ENCODE measurements at places on chromosomes 11 and 22. TPM values are rescaled to one million over a fixed set of nuclear protein-coding genes. Genes with fewer than 3 reads are reported as not detected.

GRCh38 chr11:117827521-117828511 lies 3.3 kb upstream of the FXYD2 start:
- H3K4me1 ChIP-seq: peaks cover 81% of the 10 kb centered on the region
- H3K27me3 ChIP-seq: no peaks in the 10 kb centered on the region
- no peaks in the 10 kb centered on the region for H3K36me3 ChIP-seq
- DNase-seq: peak; percentile 55
- peak overlapping the region; percentile 13 for H3K4me3 ChIP-seq

DNA sequence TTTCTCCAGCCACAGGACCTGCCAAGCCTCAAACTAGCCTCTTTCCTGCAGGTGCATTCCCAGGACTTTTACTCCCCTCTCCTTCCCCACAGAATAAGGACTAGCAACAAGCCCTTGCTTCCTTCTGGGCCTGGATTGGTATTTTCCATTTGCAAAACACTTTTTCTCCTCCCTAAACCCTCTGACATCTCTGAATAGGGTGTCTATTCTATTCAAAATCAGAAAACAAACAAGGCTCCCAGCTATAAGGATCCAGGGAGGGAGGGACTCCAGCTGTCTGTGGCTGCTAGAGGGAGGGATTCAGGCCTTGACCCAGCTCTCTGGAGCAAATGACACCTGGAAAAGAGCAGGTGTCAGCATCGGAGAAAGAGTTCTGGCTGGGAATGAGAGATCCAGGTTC lies 168.5 kb upstream of the BDNF start:
- no peak for DNase-seq
- peaks cover 2% of the 10 kb centered on the region for H3K27me3 ChIP-seq
- no peak overlapping the region for H3K27ac ChIP-seq
- no peak overlapping the region for H3K4me3 ChIP-seq
- no peaks in the 10 kb centered on the region for H3K4me1 ChIP-seq

DNA sequence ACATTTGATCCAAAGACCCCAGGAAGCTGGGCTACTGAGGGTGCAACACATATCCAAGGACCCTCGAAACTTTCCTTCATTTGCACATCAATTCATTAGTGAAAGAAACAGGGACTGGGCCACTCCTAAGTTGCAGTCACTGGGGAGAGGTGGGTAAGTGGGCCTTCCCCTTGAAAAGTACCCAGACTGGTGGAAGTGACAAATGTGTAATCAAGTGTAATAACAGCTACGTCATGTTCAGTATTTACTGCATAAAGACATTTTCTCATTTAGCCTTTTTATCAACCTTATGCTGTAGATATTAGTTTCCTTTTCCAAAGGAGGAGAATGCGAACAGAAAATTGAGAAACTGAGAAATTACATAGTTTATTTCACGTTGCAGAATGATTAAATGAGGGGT lies 101.9 kb upstream of the OLFML1 start:
- no peak overlapping the region for H3K27ac ChIP-seq
- H3K27me3 ChIP-seq: peaks cover 6% of the 10 kb centered on the region
- no peak overlapping the region for H3K4me3 ChIP-seq
- no peaks in the 10 kb centered on the region for H3K4me1 ChIP-seq

DNA sequence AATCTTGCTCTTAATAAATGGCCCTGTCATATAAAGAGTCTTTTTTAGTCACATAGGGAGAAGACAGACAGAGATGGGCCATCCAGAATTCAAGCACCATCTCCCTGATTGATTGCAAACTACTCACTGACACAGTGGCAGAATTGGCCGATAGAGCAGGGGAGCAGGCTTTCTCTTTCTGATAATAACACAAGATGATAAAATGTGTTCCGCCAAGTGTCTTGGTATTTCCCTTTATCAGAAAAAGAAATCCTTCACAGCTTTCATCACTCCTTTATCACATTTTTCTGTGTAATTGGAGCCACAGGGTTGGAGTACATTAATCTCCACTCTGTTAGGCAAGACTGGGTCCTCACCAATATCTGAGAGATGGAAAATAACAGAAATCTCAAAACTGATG lies 406.0 kb downstream of the TMEM135 start:
- no peaks in the 10 kb centered on the region for H3K36me3 ChIP-seq
- no peak for DNase-seq
- no peak overlapping the region for H3K4me3 ChIP-seq
- H3K4me1 ChIP-seq: no peaks in the 10 kb centered on the region
- no peak overlapping the region for H3K27ac ChIP-seq

DNA sequence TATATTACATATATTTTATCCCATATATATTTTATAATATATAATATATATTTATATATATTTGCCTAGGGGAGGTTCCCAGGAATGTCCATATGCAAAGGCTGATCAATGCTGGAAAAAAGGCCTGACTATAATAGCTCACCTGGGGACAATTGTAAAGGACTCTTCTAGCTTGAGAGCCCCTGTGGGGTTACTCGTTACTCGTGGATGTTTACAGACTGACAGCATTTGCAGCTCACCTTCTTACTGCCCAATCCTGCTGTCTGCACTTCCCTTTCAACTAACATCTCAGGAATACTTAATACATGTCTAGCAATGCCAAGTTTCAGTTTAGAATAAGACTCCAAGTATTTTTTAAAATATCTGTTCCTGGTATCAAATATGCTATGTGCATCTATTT lies 1365.4 kb upstream of the RAG2 start:
- H3K36me3 ChIP-seq: no peaks in the 10 kb centered on the region
- no peak overlapping the region for H3K4me3 ChIP-seq
- no peak for DNase-seq
- H3K4me1 ChIP-seq: no peaks in the 10 kb centered on the region
- no peaks in the 10 kb centered on the region for H3K27me3 ChIP-seq

DNA sequence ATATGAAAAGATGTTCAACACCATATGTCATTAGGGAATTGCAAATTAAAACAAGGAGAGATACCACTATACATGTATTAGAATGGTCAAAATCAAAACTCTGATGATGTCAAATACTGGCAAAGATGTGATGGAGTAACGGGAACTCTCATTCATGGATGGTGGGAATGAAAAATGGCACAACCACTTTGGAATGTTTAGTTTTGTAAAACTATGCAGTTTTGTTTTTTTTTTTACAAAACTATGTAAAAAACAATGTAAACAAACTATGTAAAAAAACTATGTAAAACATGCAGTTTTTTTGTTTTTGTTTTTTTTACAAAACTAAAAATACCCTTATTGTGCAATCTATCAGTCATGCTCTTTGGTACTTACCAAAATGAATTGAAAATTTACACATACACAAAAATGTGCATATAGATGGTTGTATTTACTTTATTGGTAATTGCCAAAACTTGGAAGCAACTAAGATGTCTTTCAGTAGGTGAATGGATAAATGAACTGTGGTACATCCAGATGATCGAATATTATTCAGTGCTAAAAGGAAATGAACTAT lies 5.0 kb upstream of the USP47 start:
- H3K4me3 ChIP-seq: no peak overlapping the region
- no peaks in the 10 kb centered on the region for H3K36me3 ChIP-seq
- H3K4me1 ChIP-seq: peaks cover 3% of the 10 kb centered on the region
- no peak for DNase-seq
- H3K27ac ChIP-seq: no peak overlapping the region

Gene CATSPER1
- not detected for total RNA-seq

Measured in activated CD8-positive, alpha-beta memory T cell treated with anti-CD3 and anti-CD28 coated beads, Interleukin-2, amount 10 ng/mL, durations not matched to agents 7 days and 5 days (primary cell).